Sciatic nerve (tissue), 2 donors: ENCODE measurements at places on chromosomes 1 and 21.
A peak's percentile ranks its signal among the peaks of the same experiment; 100 is the strongest.

DNA sequence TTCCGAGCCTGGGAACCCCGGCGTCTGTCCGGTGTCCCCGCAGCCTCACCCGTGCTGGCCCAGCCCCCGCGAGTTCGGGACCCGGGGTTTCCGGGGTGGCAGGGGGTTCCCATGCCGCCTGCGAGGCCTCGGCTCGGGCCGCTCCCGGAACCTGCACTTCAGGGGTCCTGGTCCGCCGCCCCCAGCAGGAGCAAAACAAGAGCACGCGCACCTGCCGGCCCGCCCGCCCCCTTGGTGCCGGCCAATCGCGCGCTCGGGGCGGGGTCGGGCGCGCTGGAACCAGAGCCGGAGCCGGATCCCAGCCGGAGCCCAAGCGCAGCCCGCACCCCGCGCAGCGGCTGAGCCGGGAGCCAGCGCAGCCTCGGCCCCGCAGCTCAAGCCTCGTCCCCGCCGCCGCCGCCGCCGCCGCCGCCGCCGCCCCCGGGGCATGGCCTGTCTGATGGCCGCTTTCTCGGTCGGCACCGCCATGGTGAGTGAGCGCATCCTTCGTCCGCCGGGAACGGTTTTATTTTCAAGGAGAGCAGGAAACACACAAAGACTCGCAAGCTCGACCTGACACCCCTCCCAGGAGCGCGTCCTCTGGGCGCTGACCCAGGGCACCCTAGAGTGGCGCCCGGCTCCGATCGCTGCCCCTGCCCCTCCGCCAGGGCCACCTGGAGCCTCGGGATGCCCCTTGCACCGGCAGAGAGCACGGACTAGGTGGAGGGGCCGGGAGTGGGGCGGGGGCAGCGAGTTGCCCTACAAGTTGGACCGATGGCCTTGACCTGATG is at the start of gene ABCG1:
ABCG1 (plus strand) TSS at position 305 of the 770 bp plus-strand sequence; CDS start at position 428, 123 bp downstream.
- DNase-seq: peak; percentile 66

GRCh38 chr21:33642896-33643657 is 776 bp downstream of the ITSN1 start:
- DNase-seq: peak; percentile 67

GRCh38 chr1:216600730-216601609 is 122.3 kb downstream of the ESRRG start:
- peak; percentile 79 for DNase-seq

DNA sequence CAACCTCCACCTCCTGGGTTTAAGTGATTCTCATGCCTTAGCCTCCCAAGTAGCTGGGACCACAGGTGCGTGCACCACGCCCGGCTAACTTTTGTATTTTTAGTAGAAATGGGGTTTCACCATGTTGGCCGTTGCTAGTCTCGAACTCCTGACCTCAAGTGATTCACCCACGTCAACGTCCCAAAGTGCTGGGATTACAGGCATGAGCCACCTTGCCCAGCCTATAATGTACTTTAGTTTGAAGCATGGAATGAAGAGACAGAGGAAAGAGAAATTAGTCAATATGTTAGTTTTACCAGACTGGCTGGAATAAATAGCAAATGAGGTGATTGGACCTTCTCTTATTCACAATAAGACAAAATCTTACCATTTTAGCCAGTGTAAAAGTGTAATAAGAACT is 89.0 kb downstream of the GTF2B start:
- DNase-seq: no peak

- peak; percentile 84 for DNase-seq
Observed at GRCh38 chr1:155226188-155226909, 17.9 kb downstream of the MTX1 start.

DNA sequence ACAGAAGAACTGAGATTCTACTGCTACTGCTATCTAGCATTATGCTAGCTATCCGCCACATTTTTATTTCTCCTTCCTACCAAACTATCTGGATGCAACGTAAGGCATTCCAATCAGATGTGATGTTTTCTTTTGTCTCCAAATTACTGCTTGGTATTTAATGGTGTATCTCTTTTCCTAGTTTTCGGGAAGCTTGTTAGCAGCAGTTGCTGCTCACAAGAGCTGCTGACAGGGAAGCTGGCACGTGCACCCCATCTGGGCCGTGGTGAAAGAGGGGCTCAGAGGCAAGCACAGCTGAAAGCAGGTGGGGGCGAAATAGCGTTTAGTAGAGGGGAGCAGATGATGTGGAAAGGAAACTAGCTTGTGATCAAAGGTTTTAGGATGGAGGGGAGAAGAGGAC is 57.3 kb downstream of the JAK1 start:
- DNase-seq: no peak

GRCh38 chr1:55531644-55532043 is 316.5 kb upstream of the USP24 start:
- no peak for DNase-seq

GRCh38 chr1:191669629-191670028 is 488.6 kb upstream of the RGS18 start:
- DNase-seq: no peak

GRCh38 chr21:45636951-45637646 is 6.4 kb upstream of the PCBP3 start:
- DNase-seq: no peak

GRCh38 chr1:85602571-85602970 is 22.0 kb downstream of the CCN1 start:
- DNase-seq: no peak

DNA sequence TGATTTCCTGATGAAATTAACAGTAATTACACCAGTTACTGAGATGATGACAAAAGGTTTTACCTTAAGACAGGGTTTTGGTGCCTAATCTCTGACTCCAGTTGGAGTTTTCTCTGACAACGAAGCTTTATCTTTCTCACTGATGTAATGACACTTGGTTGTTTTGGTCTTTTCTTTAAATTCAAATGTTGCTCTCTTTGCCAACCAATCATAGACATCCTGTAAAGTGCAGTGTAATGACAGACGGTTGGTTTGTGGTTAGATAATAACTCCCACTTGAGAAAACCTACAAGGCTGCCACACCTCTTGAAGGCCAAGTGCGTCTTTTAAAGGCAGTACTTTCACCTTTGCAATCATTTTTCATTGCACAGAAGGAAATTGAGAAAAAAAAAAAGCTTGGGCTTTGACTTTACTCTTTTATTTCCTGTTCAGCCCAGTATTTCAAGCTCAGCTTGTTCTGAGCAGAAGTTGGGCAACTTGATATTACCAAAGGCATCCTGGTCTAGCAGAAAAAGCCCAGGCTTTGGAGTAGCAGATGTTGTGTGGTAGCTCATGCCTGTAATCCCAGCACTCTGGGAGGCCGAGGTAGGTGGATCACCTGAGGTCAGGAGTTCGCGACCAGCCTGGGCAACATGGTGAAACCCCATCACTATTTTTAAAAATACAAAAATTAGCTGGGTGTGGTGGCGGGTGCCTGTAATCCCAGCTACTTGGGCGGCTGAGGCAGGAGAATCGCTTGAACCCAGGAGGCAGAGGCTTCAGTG is 14.9 kb downstream of the PDIK1L start:
- DNase-seq: no peak

GRCh38 chr1:88741413-88741812 is 57.3 kb downstream of the PKN2 start:
- DNase-seq: no peak

- no peak for DNase-seq
Observed at GRCh38 chr1:163048869-163049268, 20.3 kb upstream of the RGS4 start.

- DNase-seq: no peak
Observed at GRCh38 chr1:62844030-62844429, 60.1 kb downstream of the ATG4C start.

- DNase-seq: no peak
Observed at GRCh38 chr1:160742428-160743127, 3.5 kb downstream of the SLAMF7 start.

DNA sequence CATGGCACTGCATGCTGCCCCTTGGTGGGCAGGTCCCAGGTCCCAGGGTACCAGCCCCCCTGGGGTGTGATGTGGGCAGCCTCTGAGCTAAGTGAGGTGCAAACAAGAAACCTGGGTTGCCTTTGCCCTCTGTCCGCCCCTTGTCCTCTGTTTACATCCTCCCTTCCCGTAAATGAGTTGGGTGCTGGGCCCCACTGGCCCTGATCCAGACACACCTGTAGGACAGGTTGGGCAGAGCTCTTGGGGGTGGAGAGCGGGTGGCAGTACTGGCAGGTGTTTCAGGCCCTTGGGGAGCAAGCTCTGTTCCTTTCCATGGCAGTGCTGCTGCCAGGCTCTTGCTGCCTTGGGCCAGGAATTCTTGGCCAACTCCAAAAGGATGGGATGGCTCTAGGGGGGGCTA is 35.8 kb downstream of the ELF3 start:
- no peak for DNase-seq

DNA sequence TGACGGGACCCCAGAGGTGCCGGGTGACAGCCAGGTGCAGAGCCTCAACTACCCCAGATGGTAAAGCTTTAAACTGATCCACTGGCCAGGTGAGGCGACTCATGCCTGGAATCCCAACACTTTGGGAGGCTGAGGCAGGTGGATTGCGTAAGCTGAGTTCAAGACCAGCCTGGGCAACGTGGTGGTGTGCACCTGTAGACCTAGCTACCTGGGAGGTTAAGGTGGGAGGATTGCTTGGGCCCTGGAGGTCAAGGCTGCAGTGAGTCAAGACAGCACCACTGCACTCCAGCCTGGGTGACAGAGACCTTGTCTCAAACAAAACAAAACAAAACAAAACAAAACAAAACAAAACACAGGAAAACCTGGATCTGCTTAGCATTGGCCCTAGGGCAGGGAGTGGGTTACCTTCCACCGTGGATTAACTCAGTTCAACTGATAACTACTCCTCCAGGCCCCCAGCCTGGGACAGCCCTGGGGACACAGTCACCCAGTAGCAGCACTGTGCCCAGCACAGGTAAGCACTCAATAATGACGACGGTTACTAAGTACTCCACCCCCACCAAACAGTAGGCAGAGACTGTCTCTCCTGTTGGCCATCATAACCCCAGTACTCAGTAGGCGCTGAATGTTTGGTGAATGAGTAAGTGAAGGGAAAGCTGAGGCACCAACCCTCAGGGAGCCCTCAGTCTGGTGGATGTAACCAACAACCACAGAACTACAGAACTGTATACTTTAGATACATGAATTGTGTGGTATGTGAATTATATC is 21.6 kb downstream of the SLC66A1 start:
- DNase-seq: no peak

- no peak for DNase-seq
Observed at GRCh38 chr1:159468321-159468720, 28.8 kb downstream of the OR10J1 start.
